Stimulated activated CD8-positive, alpha-beta memory T cell treated with anti-CD3 and anti-CD28 coated beads, Interleukin-7, amount 100 ng/mL, for 24 hours (primary cell): ENCODE measurements at places on chromosomes 7 and 10.

DNA sequence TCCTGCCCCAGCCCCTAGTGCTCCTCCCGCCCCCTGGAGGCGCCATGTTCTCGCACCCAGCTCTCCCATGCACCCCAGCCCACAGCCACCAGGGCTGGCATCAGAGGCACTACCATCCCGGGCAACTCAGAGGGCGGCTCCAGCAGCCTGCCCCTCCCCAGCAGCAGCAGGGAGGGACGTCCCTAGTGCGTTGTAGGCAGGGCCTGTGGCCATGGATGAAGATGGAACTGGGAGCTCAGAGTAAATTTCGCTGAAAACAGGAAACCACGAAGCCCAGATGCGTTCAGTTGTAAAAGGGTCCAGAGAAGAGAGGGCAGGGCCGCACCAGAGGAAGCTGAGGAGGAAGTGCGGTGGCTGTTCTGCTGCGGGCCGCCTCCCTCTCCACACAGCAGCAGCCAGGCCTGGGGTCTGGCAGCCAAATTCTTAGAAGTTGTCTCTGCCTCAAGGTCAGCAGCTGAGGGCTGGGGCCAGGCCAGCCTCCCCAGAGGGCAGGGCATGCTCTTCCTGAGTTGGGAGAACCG, 24.6 kb downstream of the VSIR start:
- no peak for DNase-seq

DNA sequence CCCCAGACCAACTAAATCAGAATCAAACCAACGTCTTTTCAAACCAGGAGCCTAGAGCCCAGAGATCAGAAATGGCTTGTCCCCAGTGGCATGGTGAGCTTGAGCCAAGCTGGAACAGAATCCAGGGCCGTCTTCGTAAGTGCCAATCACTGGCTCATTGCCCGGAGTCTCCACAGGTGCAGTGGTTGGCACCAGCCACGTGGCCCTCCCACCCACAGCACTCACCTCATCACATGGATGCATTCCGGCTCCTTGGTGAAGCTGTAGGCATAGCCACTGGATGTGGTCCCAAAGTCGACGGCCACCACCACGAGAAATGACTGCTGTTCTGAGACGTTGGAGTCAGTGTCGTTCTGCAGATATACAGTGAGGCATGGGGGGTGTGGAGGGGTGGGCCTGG, 37.4 kb downstream of the HSPA12A start:
- no peak for DNase-seq

DNA sequence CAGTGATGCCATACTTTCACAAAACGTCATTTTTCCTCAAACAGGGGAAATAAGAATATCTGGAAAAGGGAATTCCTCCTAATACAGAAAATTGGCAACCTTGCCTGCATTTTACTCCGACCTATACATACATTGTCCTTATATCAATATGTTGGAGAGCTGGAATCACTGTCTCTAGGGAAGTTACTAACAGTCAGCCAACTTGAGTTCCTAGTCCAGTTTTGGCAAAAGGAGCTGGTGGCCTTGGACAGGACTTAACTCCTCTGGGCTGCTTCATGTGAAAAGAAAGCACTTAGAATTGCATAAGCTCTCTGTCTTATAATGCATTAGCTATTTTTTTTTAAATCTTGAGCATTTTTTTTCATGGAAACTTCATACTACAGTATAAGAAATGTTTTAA, 174.2 kb upstream of the HGF start:
- DNase-seq = no peak

GRCh38 chr10:1390200-1390599, 334.0 kb downstream of the WDR37 start:
- DNase-seq = no peak

- no peak for DNase-seq
Observed at GRCh38 chr7:122886357-122887081, at the start of gene CADPS2. Gene CADPS2, minus strand, starts transcription at chr7:122886460. Its CDS starts 123 bp downstream, at chr7:122886337.

GRCh38 chr7:29511337-29511736, 52.3 kb upstream of the PRR15 start:
- DNase-seq = no peak

DNA sequence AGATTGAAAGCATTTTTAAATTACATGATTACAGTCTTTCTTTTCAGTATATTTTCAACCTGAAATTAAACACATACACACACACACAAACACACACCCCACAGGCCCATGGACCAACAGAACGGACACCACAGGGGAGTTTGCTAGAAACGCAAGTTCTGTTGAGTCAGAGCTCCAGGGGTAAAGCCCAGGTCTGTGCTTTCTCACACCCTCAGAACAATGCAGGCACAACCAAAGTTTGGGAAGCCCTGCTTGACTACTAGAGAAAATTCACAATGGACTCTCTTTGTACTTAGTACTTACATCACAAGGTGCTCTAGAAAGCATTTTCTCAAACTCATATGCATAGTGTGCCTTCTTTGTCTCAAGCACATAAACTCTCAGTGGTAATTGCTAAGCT, 704.0 kb upstream of the IGFBP3 start:
- no peak for DNase-seq

DNA sequence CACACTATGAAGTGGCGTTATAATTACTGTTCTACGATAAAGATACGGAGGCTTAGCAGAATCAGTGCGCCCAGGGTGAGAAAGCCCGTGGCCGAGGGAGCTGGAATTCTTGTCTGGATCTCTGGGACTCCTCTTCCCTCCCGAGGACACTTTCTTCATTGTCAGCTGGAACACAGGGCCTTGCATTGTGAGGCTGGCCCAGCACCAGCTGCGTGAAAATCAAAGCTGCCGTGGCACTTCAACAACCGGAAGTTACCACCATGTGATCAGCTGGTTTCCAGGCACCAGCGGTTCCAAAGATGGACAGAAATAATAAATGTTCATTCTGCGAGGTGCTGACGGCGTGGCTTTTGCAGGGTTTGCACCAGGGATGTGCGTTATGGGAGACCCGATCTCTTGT, 234.0 kb upstream of the PITRM1 start:
- DNase-seq = no peak
